Muscle of leg (tissue), 16 donors: ENCODE measurements at places on chromosomes 2 and 18. TPM values are rescaled to one million over a fixed set of nuclear protein-coding genes. Genes with fewer than 3 reads are reported as not detected.

The PSMA8 gene
- total RNA-seq = not detected

The MYOM1 gene
- total RNA-seq = 377 TPM

The AQP12A gene
- total RNA-seq = not detected

The GPAT2 gene
- total RNA-seq = 2.4 TPM

The TTC21B gene
- 25.5 TPM for total RNA-seq

The PLCL1 gene
- 13.4 TPM for total RNA-seq

The AKAIN1 gene
- total RNA-seq = 0.18 TPM

The MBP gene
- total RNA-seq = 11.1 TPM

The HOXD12 gene
- total RNA-seq = not detected

The CDC42EP3 gene
- total RNA-seq = 20.4 TPM

The ATOH8 gene
- 15.7 TPM for total RNA-seq

The UGT1A10 gene
- not detected for total RNA-seq

The ALKAL2 gene
- 1.1 TPM for total RNA-seq

The FRZB gene
- 19.2 TPM for total RNA-seq

The FOXI3 gene
- not detected for total RNA-seq

The KCNG2 gene
- total RNA-seq = 0.44 TPM

The BCL11A gene
- 1.1 TPM for total RNA-seq

The D2HGDH gene
- total RNA-seq = 9.1 TPM

The EVA1A gene
- 6.9 TPM for total RNA-seq

The RASGRP3 gene
- total RNA-seq = 38.3 TPM

The HMSD gene
- total RNA-seq = not detected
